Endothelial cell (in vitro differentiated cells): ENCODE measurements at places on chromosomes 12 and 14.
A peak's percentile ranks its signal among the peaks of the same experiment; 100 is the strongest.

DNA sequence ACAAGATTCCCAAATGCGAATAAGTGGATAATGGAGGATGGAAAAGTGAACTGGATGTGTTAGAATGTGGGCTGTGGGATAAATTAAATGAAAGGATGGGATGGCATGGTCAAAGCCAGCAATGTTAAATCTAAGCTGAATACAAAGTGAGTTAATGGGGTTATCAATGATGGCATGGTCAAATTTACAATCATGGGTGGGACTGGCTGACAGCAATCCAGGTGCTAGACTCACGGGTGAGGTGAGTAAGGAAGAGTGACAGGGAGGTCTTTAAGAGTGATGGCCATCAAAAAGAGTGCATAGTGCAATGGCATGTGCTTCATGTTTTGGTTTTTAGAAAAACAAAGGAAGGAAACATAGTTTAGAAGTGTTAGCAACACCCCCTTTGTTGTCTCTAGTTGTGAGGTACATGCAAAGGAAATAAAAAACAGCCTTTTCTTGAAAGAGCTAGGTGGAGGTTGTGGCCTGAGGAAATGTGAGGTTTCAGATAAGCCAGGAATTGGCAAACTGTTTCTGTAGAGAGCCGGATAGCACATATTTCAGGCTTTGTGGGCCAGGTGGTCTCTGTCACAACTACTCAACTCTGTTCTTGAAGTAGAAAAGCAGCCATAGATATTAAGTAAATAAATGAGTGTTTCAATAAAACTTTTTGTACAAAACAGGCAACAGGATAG lies 328.7 kb downstream of the RPL10L start:
- H3K4me1 ChIP-seq, result peaks cover 32% of the 10 kb centered on the region
- DNase-seq, result peak; percentile 35

DNA sequence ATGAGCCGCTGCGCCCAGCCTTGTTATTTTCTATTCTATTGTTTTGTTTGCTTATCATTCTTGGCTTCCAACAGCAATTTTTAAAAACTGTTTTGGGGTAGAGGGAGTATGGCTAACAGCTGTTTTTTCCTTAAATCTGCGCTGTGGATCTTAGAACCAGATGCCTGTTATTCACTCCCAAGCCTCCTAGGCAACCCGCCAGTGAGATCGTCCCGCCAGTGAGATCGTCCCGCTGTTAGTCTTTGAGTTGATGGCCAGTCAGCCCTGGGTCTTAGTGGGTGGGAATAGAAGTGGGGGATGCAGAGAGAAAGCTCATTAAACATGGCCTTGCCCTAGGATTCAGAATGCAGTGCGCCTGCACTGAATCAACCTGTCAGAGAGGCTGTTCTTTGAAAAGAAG lies 67.3 kb upstream of the BICD1 start:
- H3K27me3 ChIP-seq, result peaks cover 3% of the 10 kb centered on the region
- H3K36me3 ChIP-seq, result peaks cover 15% of the 10 kb centered on the region
- peaks cover 3% of the 10 kb centered on the region for H3K4me1 ChIP-seq
- H3K27ac ChIP-seq, result no peak overlapping the region
- no peak for DNase-seq

- DNase-seq, result no peak
- no peak overlapping the region for H3K27ac ChIP-seq
- H3K27me3 ChIP-seq, result peaks cover 3% of the 10 kb centered on the region
- peaks cover 6% of the 10 kb centered on the region for H3K4me1 ChIP-seq
Observed at GRCh38 chr14:100826391-100827100, 628 bp downstream of the MEG3 start.

DNA sequence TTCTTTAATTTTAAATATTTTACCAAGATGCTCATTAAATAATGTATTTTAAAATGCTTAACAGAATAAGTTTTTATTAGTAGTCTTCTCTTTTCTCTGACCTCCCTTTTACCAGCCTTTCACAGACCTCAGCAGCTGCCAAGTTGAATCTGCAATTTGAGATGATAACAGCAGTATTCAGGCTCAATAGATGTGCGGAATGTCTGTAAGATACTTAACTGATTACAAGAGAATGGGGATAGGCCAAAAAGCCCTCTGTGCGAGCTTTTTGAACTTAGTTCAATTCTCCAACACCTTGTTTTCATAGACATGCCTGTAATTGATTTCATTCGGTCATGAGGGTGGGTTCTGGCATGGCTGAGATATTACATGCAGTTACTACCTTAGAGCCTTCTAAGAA lies 277.2 kb downstream of the TMTC2 start:
- DNase-seq, result no peak
- no peaks in the 10 kb centered on the region for H3K27me3 ChIP-seq
- peaks cover 7% of the 10 kb centered on the region for H3K4me1 ChIP-seq
- H3K36me3 ChIP-seq, result no peaks in the 10 kb centered on the region

DNA sequence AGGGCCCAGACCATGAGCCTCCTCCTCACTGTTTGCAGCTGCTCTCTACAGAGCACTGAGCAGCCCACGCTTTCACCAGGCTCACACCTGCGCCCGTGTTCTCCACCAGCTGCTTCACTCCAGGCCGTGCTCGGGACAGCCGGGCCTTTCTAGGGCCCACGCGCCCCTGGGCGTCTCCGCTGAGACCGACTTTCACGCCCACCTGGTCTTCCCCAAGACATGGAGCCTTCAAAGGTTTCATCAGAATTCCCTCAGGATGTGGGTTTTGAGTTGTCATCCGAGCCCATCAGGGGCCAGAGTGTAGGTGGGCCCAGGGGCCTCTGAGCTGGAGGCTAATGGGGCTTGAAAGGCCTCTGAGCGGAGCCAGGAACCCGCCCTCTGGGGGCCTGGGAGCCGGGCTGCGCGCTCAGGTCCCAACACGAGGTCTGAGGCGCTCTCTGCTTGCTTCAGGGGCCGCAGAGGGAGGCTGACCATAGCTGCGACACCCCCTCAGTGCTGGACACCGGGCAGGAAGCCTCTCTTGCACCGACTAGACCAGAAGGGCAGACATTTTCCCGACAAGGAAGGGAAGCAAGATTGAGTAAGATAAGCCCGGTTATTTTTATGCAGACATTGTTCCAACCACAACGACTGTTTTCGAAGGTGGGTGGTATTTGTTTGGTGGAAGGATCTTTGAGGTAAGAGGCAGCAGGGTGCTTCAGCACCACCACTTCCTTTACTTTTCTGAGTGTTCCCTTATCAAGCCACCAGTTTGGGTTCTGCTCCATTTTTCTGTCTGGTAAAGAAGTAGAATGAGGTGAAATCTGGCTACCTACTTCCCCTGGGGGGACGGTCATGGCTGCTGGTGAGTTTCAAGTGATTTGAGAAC lies 125.0 kb upstream of the FUT8 start:
- no peaks in the 10 kb centered on the region for H3K36me3 ChIP-seq
- H3K4me3 ChIP-seq, result no peak overlapping the region
- no peak overlapping the region for H3K27ac ChIP-seq
- no peaks in the 10 kb centered on the region for H3K27me3 ChIP-seq
- DNase-seq, result no peak

- no peaks in the 10 kb centered on the region for H3K36me3 ChIP-seq
- no peak overlapping the region for H3K27ac ChIP-seq
- DNase-seq, result no peak
- no peaks in the 10 kb centered on the region for H3K4me1 ChIP-seq
- H3K4me3 ChIP-seq, result no peak overlapping the region
- H3K27me3 ChIP-seq, result peaks cover 1% of the 10 kb centered on the region
Observed at GRCh38 chr12:114976959-114977358, 293.0 kb upstream of the TBX3 start.

GRCh38 chr14:78614593-78614992 lies 444.4 kb downstream of the NRXN3 start:
- no peak overlapping the region for H3K4me3 ChIP-seq
- H3K27me3 ChIP-seq, result peaks cover 4% of the 10 kb centered on the region
- H3K36me3 ChIP-seq, result no peaks in the 10 kb centered on the region
- H3K27ac ChIP-seq, result no peak overlapping the region
- H3K4me1 ChIP-seq, result no peaks in the 10 kb centered on the region

GRCh38 chr12:69555461-69555860 lies 29.8 kb upstream of the CCT2 start:
- H3K27me3 ChIP-seq, result no peaks in the 10 kb centered on the region
- H3K4me1 ChIP-seq, result no peaks in the 10 kb centered on the region
- no peak overlapping the region for H3K27ac ChIP-seq

DNA sequence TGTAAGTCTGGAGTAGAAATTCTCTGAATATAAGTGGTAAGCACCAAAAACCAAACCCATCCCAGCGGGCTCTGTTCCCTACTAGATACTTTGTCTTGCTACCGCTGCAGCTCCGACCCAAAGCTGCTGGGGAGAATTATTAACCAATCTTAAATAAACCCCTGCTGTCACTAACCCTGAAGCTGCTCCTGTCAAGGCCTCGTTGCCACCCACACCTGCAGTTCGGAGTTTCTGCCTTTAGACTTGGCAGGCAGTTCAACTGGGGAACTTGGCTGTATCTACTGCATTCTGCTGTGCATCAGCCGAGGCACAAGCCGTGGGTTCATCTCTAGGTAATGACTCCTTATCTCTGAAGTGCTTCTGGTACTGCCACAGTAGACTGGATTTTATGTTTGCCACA lies 55.5 kb downstream of the PPM1A start:
- peaks cover 21% of the 10 kb centered on the region for H3K4me1 ChIP-seq
- no peak overlapping the region for H3K4me3 ChIP-seq
- H3K27me3 ChIP-seq, result peaks cover 2% of the 10 kb centered on the region
- no peak for DNase-seq
- H3K27ac ChIP-seq, result no peak overlapping the region
- no peaks in the 10 kb centered on the region for H3K36me3 ChIP-seq

- H3K4me3 ChIP-seq, result no peak overlapping the region
- H3K4me1 ChIP-seq, result no peaks in the 10 kb centered on the region
- H3K27ac ChIP-seq, result no peak overlapping the region
- no peak for DNase-seq
- no peaks in the 10 kb centered on the region for H3K36me3 ChIP-seq
Observed at GRCh38 chr12:71371122-71371521, 68.5 kb upstream of the LGR5 start.

- no peak overlapping the region for H3K27ac ChIP-seq
- peaks cover 9% of the 10 kb centered on the region for H3K4me1 ChIP-seq
- no peak overlapping the region for H3K4me3 ChIP-seq
- no peaks in the 10 kb centered on the region for H3K27me3 ChIP-seq
Observed at GRCh38 chr14:75513911-75514672, 8.2 kb upstream of the BATF start.

DNA sequence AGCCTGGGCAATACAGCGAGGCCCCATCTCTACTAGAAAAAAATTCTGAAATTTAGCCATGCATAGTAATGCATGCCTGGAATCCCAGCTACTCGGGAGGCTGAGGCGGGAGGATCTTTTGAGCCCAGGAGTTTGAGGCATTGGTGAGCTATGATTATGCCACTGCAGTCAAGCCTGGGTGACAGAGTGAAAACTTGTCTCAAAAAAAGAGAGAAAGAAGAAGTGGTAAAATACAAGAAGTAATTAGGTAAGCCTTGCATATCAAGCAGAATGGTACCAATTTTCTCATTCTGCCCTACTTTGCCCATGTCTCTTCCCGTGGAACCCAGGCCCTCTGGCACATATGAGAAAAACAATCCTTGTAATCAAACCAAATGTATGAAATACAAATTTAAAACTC lies 70.7 kb downstream of the SUSD6 start:
- no peak for DNase-seq
- no peak overlapping the region for H3K27ac ChIP-seq
- H3K36me3 ChIP-seq, result peaks cover 6% of the 10 kb centered on the region
- H3K27me3 ChIP-seq, result peaks cover 3% of the 10 kb centered on the region
- peaks cover 29% of the 10 kb centered on the region for H3K4me1 ChIP-seq

DNA sequence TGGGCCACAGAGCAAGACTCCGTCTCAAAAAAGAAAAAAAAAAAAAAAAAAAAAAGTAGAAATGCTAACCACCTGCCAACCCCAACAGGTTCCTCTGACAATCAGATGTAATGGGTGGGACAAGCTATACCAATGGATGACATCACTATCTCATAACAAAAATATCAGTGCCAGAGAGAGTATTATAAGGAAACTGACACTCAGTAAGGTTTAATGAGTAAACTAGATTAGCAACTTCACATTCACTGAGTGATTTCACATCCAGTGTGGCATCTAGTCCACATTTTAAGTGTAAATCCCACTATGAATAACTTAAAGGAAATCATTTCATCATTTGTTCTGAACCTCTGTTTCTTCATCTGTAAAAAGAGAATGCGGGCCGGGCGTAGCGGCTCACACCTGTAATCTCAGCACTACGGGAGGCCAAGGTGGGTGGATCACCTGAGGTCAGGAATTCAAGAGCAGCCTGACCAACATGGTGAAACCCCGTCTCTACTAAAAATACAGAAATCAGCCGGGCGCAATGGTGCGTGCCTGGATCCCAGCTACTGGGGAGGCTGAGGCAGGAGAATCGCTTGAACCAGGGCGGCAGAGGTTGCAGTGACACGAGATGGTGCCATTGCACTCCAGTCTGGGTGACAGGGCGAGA lies 1.8 kb downstream of the SART3 start:
- H3K27me3 ChIP-seq, result peaks cover 19% of the 10 kb centered on the region
- no peak for DNase-seq
- peak overlapping the region; percentile 31 for H3K4me3 ChIP-seq
- H3K27ac ChIP-seq, result peak overlapping the region; percentile 75
- peaks cover 38% of the 10 kb centered on the region for H3K4me1 ChIP-seq

DNA sequence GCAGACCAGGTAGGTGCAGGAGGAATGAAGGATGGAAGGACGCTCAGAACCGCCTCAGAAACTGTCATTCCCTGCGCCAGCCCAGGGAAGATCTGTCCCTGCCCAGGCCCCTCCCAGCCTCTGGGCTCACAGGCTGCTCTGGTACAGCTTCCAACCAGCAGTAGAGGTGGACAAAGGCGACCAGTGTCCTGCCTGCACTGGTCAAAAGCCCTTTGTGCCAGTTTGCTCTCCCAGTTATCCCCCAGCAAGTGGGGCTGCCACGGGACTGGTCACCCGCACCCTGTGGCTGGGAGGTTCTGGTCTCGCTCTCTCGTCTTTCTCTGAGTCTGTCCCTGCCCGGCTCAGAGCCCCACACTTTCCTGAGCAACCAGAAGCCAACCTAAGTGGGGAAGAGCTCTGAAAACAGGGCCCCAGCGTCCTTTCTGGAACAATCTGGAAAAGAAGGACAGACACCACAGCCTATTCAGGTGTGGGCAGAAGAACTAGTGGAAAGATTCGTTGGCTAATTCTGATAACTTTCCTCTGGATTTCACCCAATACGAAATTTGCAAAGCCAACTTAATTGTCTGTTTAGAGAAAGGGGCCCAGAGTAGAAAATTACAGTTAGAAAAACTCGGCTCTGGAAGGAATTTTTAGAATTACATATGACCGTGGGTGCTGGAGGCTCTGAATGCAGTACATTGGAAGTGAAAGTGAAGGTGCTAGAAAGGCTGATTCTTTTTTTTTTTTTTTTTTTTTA lies 21.7 kb downstream of the SNRNP35 start:
- peaks cover 29% of the 10 kb centered on the region for H3K36me3 ChIP-seq
- peaks cover 8% of the 10 kb centered on the region for H3K27me3 ChIP-seq
- no peak overlapping the region for H3K4me3 ChIP-seq
- no peak for DNase-seq
- H3K4me1 ChIP-seq, result peaks cover 12% of the 10 kb centered on the region
